Colonic mucosa (tissue), 4 donors: ENCODE measurements at places on chromosomes 5 and 9. TPM values are rescaled to one million over a fixed set of nuclear protein-coding genes. Genes with fewer than 3 reads are reported as not detected.

- no peak for DNase-seq
Measured at GRCh38 chr5:164065266-164065665, 559.8 kb downstream of the MAT2B start.

- no peak for DNase-seq
Measured at GRCh38 chr9:134210908-134211810, 46.8 kb upstream of the RNU6ATAC start.

DNA sequence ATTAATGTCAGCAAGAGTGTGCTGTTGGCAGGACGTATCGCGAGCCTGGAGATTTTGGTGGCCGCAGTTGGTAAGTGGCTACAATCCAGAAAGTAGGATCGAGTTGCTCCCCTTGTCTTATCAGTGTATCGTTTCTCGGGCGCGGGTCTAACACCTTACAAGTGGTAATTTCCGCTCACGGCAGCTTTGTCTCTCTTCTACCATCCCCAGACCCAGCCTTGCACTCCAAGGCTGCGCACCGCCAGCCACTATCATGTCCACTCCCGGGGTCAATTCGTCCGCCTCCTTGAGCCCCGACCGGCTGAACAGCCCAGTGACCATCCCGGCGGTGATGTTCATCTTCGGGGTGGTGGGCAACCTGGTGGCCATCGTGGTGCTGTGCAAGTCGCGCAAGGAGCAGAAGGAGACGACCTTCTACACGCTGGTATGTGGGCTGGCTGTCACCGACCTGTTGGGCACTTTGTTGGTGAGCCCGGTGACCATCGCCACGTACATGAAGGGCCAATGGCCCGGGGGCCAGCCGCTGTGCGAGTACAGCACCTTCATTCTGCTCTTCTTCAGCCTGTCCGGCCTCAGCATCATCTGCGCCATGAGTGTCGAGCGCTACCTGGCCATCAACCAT lies 1.1 kb downstream of the PTGER4 start:
- peak; percentile 60 for DNase-seq

DNA sequence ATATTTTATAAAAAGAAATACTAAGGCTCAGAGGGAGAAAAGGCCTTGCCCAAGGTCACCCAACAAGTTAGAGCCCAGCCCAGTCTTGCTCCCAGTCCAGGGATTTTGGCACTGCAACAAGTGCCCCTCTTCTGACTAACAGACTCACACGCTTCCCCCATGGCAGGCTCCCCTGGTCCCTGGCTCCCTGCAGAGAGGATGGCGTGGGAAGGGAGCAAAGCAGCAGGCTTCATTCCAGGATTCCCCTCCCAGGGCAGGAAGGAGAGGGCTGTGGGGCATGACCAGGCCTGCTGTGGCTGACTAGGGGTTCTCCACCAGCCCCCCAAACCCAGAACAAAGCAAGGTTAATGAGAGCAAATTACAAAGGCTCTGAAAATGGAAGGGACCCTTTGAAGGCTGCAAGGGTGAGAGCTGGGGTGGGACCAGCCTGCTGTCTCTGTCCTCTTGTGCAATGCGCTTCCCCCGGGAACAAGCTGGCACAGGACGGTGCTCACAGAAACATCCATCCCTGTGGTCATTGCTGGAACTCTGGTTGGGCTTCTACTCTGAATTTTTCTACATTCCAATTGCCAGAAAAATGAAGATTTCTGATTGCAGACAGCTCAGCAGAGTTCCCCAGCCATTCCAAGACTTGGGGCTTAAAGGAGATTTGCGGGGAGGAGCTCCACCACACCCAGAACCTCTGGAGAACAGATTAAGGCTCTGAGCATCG lies 37.1 kb upstream of the FAT2 start:
- no peak for DNase-seq

GRCh38 chr5:120368923-120369715 lies 95.0 kb upstream of the PRR16 start:
- peak; percentile 90 for DNase-seq

DNA sequence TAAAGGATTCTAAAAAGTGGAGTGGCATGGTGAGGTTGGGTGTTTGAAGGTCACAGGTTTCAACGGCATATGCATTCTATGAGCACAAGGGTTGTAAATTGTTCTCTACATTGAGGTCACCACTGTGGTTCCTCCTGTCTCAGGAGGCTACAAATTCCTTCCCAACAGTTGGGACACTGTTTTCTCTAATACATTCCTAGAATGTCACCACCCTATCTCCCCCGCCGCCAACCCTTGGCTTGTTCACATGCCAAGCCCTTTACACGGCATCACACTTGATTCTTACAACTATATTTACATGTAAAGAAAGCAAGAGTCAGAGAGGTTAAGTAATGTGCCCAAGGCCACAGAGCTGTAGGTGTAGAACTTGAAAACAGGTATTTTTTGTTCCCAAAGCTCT lies 315.1 kb downstream of the RAB3C start:
- no peak for DNase-seq

GRCh38 chr5:140977003-140977402 lies 10.7 kb downstream of the PCDHAC2 start:
- DNase-seq = no peak

- no peak for DNase-seq
Measured at GRCh38 chr9:78295731-78296130, 1.2 kb upstream of the PSAT1 start.

DNA sequence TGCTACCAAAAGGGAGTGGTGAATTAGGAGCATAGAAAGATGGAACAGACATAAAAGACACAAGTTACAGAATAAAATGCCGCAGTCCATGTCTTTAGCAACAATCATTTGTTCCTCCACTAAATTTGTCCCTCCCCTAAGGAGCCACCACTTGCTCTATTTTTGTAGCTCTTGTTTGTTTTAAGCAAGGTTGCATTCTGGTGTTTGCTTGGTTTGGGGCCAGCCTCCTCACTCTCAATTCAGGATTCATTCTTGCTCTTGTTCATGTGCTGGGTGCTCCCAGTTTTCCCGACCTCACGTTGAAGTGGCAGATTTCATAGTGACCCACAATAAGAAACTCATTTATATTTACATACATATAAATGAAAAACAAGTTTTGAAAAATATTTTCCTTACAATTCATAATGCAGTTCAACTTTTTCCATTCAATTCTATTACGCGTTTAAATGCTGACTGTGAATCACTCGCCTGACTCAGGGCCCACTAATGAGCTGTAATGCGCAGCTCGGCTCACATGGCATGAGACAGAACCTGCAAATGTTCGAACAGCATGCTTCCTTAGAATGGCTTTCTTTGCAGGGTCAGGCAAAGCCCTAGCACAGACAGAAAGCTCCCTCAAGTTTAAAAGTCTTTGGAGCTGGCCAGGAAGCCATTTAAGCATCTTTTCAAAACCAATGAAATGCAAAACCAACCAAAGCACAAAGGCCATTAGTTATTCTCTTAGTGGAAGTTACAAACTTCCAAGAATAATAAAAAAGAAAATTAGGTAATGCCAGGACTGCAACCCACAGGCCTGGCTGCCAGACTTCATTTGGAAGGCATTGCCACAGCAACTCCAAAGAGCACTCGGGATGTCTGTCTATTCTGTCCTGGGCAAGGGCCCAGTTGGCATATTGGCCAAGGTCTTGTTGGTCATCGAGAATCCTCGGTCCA lies 41.7 kb downstream of the RETREG1 start:
- DNase-seq = no peak

DNA sequence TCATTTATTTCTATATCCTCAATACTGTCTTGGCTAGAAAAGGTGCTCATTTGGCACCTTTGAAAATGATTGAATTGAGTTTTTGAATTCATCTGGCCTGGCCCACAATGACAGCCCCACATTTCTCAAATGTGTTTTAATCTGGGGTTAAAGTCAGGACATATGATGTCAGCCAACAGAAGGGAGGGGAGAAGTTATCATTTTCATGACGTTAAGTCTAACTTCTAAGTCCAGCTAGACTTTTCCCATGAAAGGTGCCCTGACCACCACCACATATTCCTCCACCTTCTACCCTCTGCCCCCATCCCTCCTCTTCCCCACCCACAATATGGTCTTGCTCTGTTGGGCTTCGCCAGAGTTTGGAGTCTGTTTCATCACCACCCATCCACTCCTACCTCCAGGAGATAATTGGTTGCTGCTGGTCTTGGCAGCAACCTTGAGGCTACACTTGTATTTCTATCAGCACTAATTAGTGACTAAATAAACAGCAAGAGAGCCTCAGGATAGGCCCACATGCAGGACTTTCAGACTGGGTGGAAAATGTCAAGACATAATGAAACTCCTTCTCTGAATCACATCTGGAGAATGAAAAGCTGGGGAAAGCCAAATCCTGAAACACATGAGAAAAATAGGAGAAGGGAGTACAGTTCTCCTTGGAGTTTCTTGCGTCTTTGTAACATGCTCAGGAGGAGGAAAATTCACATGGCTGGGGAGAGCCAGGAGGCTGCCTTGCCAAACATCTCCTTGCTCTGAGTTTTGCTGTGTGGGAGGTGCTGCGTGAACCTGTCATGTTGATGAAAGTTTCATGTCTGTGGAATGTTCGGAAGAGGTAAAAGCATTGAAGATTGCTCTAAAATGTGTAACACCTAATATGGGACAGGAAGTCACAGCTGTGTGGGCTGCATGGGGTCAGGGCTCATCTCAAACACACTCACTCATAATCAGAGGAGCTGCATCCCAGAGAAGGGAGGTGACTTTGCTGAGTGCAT lies 544.7 kb upstream of the KLF4 start:
- DNase-seq = no peak

- DNase-seq = no peak
Measured at GRCh38 chr9:32844259-32844658, 60.9 kb downstream of the TMEM215 start.

GRCh38 chr5:149747833-149748366 lies 17.8 kb downstream of the PPARGC1B start:
- DNase-seq = no peak

GRCh38 chr5:176779537-176779936 lies 30.8 kb upstream of the UNC5A start:
- no peak for DNase-seq

DNA sequence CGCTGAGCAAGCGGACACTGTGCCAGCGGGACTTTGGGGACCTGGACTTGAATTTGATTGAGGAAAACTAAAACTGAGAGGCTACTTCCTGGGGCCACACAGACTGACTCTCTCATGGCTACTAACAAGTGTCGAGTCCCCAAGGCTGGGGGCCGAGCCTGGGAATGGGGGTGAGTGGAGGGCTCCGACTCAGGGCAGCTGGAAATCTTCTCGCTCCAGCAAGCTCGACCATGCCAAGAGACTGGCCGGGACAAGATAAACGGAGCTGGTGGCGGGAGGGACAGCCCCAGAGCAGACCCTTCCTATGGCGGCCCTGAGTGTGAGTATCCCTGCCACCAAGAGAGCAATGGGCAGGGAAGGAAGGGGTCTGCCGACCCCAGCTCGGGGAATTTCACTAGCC lies 5.6 kb upstream of the KDM3B start:
- no peak for DNase-seq

DNA sequence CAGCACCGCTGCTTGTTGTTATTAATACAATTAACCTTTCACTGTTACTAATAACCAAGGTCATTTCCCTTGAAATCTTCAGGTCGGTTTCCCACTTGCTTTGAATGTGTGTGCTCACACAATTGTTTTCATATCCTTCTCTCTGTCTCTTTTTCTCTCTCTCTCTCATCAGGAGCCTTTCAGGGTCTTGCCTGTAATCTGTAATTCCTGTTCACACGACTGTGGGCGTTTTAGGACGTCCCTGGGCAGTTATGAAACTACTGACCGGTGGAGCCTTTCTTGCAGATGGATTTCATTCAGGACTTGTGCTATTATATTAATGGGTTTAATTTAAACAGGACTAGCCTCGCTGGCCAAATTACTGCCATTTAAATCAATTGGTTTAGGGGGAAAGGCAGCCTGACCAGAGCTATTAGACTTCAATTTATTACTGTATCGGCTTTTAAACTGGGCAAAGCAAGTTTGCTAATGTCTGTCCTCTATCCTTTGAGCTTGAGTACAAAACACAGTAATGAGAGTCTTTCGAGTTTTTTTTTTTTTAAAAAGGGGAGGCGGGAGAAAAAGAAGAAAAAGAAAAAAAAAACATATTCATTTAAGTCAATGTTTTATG lies 316.0 kb upstream of the TLE4 start:
- no peak for DNase-seq

GRCh38 chr9:95506428-95506677 lies 10.4 kb downstream of the PTCH1 start:
- DNase-seq = peak; percentile 45

- DNase-seq = no peak
Measured at GRCh38 chr5:132647473-132647872, 10.5 kb upstream of the IL13 start.

- no peak for DNase-seq
Measured at GRCh38 chr5:127944125-127944524, 139.4 kb upstream of the SLC12A2 start.

- no peak for DNase-seq
Measured at GRCh38 chr9:33453286-33453860, 6.0 kb upstream of the AQP3 start.

GRCh38 chr9:81456431-81457006 lies 232.8 kb downstream of the TLE1 start:
- no peak for DNase-seq

DNA sequence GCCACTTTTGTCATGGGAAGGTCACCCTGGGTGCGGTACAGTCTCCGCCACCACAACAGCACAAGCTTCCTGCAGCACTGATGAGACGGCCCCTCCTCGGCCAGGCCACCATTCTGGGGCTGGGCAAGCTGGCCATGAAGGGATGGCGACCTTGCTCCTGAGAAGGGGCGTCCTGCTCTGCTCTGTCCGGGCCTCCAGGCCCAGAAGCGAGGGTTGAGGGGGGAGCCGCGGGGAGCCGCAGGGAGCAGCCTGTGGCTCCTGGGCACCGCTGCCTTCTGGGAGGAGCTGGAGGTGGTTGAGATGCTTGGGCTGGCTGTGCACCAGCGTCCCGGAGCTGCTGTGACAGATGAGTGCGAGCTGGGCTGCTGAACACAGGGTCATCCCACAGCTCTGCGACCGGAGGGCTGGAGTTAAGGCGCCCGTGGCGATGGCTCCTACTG lies 84.3 kb upstream of the RAPGEF1 start:
- DNase-seq = no peak

DNA sequence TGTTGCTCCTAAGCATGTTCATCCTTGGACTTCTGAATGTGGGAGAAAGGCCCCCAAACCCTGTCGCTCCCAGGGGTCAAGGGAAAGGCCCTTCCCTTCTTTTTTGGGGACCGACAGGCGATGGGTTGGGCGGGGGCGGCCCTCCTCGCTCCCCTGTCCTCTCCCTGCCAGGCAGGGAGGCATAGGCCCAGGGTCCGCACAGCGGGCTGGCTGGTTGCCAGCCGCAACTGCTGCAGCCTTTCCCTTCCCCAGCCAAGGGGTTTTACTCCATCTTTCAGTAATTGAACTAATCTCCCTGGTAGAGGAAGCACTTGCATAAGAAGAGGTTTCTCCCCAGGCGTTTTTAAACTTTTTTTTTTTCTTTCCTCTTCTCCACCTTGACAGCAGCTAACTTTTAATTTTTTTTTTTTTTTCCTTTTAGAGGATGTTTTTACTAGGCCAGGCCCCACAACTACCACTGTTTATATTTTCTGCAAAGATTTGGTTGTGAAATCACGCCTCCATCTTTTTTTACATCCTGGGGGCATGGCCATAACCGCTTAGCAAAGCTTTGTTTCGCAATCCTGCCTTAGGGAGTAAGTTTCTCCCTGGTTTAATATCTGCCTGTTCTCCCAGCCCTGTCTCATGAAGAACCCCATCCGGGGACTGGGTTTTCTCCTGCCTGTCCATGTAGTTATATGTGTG lies 216.9 kb upstream of the ZNF608 start:
- DNase-seq = no peak

- no peak for DNase-seq
Measured at GRCh38 chr9:97514531-97514930, 13.1 kb downstream of the TMOD1 start.

SH3TC2 gene
- total RNA-seq = 2.5 TPM

C9orf50 gene
- not detected for total RNA-seq

MOB3B gene
- total RNA-seq = 35.8 TPM

NEUROG1 gene
- not detected for total RNA-seq

EPB41L4A gene
- total RNA-seq = 18.0 TPM

EDIL3 gene
- total RNA-seq = 23.6 TPM

GRXCR2 gene
- not detected for total RNA-seq
